ENCODE measurements at places on chromosomes 4 and X.

DNA sequence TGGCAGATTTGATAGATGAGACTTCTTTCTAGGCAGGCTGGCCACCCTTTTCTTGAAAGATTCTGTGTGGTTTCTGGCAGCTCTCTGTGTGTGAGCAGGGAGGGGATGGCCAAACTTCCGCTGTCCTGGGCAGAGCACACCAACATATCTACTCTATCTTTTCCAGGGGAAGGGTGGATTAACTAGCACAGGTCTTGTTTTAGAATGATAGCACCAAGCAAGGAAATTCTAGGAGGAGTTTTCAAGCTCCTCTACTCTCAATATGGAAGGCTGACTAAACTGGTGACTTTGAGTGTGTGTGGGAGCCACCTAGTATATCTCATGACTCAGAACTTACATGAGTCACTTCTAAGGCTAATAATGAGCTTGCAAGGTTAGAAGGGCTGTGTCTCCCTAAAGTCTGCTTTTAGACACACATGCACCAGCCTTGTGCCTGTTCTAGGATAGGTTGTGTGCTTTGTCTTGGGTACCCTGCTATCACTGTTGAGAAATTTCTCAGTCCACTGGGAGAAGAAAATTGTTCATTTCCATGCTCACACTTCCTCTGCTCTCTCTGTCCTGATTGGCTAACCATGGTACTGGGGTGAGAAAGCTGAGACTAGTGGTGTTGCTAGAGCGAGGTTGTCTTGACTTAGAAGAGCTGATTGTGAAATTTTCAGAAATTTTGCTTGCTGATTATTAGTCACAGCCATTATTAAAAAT is 72.9 kb downstream of the YIPF6 start:
- DNase-seq = peak; percentile 10

DNA sequence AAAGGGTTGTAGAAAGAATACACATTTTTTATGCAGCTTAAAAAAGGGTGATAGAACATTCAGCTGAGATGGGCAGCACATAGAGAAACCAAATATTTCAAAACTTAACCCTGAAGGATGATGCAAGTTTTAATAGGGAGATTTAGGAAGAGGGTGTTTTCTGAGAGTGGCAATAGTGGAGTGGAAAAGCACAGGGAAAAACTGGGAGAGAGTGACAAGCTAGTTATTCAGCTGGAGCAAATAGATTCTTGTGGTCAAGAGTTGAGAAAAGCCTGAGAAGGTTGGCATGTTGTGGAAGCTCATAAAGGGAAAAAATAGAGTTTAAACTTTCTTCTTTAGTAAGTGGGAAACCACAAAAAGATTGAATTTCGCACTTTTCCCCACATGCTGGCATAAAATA is 359.6 kb upstream of the PITX2 start:
- no peak for DNase-seq

DNA sequence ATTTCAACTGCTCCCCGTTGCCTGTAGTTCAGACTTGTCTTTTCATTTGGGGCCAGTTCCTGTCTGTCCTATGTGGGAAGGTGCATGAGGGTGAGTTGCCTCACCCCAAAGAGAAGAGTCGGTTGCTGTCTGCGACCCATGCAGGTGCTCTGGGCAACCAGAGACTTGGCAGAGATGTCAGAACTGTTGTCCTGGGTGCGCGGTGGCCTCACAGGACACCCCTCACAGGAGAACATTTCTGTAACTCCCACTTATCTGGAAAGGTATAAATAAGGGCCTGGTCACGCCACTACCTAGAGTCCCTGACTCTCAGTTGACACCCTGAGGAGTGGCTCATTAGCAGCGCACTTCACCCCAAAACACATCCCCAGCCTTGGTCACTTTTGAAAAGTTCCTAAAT is 9.7 kb upstream of the NAT8L start:
- no peak for DNase-seq

- DNase-seq = peak; percentile 58
These were observed 180.2 kb upstream of the TET2 start for GRCh38 chr4:104966349-104967033.

- no peak for DNase-seq
These were observed 97.2 kb upstream of the PDE5A start for GRCh38 chr4:119725688-119726330.

- DNase-seq = no peak
These were observed 56.6 kb downstream of the AASDH start for GRCh38 chr4:56330691-56331090.

DNA sequence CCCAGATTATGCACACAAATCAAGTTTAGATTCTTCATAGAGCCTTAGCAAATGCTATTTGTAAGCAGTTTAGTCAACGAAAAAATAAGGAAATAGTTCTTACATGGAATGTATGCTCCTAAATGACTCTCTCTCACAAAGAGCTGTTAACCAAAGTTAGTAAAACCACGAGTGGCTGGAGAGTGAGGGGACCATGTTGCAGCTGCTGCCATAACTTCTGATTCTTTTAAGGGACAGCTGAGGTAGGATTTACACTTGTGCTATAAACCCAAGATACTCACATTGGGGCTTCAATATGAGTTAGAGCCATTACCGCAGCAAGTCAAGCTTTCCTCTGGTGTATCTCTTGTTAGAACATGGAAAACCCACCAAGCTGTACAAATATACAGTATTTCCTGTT is 2.7 kb downstream of the DOCK11 start:
- DNase-seq = no peak

GRCh38 chr4:26468283-26468949 is 21.9 kb downstream of the CCKAR start:
- no peak for DNase-seq

DNA sequence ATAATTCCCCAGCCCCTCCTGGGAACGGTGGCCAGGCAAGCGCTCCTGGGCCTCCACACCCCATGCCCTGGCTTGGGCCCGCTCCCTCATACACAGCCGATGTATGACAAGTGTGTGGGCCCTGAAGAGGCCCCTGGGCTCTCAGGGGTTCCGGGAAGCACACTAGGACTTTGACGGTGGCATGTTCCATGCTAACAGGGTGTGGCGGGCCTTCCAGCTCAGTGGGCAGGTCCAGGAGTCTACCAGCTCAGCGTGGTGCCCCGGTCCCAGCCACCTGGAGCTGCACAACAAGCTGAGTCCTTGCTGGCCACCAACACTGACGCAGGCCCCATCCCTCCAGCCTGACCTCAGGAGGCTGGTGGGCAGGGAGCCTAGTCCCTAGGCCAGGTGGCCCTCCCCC is 24.4 kb upstream of the HMX1 start:
- no peak for DNase-seq

- DNase-seq = no peak
These were observed 197.2 kb downstream of the BANK1 start for GRCh38 chr4:101987623-101988243.

DNA sequence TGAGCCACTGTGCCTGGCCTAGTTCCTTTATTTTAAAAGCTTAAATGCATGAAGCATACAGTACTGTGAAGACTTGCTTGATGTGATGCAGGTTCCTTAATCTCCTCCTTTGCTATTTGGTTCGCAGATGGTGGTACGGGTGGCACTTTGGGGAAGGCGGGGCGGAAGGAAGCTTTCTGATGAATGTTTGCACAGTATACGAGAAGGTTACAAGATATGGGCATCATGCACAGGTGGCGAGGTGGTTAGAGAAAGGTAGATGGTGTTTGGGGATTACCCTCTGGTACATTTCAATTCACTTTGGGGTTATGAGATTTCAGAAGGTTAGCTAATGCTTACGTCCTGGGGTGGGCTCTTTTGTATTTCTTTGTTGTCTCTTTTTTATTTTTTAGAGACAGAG is 17.2 kb downstream of the RHOH start:
- no peak for DNase-seq

GRCh38 chrX:43003204-43003565 is 225.2 kb upstream of the PPP1R2C start:
- DNase-seq = no peak

- no peak for DNase-seq
These were observed 15.0 kb downstream of the G6PD start for GRCh38 chrX:154531626-154532025.

GRCh38 chr4:119632216-119632615 is 3.6 kb upstream of the PDE5A start:
- DNase-seq = no peak

- DNase-seq = no peak
These were observed 3.8 kb upstream of the HSD17B13 start for GRCh38 chr4:87326460-87326859.

- peak; percentile 53 for DNase-seq
These were observed at the start of gene IRAK1 for GRCh38 chrX:154019633-154020528. IRAK1 (minus strand) TSS chrX:154019902; CDS start chrX:154019812, 90 bp downstream.

DNA sequence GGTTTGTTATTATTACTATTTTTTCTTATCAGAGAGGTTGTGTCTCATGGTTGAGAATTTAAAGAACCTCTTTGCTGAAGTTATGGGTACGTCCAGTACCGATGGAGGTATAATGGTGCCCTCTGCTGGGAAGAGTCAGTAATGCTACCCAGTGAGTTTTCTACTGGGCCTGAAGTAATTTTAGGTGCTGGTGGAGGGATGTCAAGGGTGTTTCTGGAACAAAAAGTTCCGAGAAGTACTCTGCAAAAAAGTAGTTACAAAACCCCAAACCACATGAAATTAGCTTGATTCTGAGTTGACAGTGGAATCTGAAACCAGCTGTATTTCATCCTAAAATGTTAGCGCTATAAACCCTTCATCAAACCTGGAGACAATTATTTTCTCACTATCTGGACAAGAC is 102.5 kb upstream of the MID1 start:
- DNase-seq = peak; percentile 19

- no peak for DNase-seq
These were observed 1311.7 kb downstream of the ARAP2 start for GRCh38 chr4:34932591-34932990.

GRCh38 chrX:40098264-40099054 is 701 bp upstream of the BCOR start:
- DNase-seq = peak; percentile 48

Data from LoVo (cell line).